ENCODE measurements at places on chromosomes 2 and 18.

- no peak for DNase-seq
Observed at GRCh38 chr2:112730216-112730615, 9.4 kb downstream of the NT5DC4 start.

- no peak for DNase-seq
Observed at GRCh38 chr2:144414324-144414845, 105.5 kb downstream of the ZEB2 start.

DNA sequence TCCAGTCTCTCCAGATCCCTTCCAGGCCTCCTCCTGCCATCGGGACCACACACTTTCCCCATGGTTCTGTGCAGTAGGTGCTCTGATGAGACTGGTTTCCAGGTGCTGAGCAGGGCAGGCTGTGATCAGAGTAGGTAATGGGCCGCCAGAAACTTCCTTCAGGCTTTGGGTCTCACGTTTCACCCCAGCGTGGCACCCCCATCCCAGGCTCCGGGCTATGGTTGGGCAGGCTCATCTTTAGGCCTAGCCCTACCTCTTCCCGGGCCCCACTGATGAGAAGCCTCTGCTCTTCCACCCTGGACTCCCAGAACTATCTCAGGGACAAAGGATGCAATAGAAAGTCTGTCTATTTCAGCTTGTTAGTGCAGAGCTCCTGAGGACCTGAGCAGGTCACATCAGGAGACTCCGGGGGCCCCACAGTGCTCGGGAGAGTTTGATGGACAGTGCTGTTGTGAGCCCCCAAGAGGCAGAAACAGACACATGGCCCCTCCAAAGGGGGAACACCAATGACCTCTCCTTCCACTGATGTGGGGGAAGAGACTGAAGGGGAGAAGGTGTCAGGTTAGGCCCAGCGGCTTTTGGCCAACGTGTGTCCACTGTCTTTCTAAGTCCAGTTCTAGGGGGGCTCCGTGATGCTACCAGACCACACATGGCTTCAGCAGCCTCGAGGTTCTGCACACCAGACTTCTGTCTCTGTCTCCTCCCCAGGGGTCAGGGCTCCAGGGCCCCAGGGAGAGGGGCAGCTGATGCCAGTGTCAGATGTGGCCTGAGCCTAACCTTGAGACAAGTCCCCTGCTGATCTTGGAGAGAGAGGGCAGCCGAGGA lies 5.8 kb upstream of the PROM2 start:
- DNase-seq, result no peak

DNA sequence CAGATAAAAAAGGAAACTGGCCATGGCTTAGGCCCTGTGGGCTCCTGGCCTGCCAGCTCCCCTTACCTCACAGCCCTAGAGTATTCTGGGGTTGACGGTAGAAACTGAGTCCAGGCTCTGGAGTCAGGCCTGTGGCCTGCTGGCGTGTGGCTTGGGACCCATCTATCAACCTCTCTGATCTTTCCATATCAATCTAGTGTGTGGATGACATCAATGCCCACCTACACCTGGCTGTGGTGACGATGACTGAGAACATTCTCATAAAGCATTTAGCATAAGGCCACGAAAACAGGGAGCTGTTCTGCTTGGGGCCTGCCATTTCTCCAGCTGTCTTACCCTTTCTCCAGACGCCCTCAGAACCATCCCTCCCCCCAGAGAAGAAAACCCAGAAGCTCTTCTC lies 17.9 kb downstream of the PCARE start:
- no peak for DNase-seq

DNA sequence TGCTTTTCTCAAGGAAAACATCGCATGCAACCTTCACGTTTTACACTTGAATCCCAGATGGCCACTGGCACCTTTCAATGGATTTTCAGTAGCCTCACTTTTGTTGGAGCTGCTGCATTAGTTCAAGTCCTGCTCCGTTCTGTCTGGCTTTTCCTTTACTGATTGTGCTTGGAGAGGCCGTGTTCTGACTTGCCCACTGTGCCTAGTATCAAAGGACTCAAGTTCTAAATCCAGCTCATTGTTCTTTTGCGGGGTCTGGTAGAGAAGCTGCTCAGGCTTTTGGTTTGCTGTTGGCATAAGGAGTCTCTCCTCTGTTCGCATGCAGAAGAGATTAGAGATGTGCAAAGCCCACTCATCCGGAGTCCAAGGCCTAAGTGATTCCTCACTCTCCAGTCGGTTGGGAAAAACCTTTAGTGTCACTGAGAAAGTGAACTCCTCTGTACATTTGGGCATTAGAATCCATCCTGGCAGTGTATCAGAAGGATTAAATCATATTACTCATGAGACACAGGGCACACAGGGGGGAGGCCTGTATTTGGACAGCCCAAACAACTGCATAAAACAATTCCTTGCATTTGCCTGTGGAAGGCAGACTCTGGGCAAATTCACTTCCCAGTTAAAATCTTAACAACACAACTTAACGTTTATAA lies 69.7 kb downstream of the NCK2 start:
- no peak for DNase-seq

- no peak for DNase-seq
Observed at GRCh38 chr18:27109451-27109850, 75.7 kb downstream of the CHST9 start.

DNA sequence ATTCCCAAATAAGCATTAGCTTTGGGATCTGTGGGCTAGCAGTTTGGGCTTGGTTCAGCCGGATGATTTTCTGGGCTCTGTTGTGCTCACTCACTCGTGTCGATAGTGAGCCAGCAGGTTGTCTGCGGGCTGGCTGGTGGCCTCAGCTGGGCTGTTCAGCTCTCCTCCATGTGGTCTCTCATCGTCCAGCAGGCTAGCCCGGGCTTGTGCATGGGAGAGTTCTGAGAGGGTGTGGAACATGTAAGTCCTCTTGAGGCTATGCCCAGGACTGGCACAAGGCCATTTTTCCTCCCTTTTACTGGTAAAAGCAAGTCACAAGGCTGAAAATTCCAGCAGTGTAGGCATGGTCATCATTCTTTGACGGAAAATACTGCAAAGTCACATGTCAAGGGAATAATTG lies 38.5 kb downstream of the NTSR2 start:
- DNase-seq, result no peak

DNA sequence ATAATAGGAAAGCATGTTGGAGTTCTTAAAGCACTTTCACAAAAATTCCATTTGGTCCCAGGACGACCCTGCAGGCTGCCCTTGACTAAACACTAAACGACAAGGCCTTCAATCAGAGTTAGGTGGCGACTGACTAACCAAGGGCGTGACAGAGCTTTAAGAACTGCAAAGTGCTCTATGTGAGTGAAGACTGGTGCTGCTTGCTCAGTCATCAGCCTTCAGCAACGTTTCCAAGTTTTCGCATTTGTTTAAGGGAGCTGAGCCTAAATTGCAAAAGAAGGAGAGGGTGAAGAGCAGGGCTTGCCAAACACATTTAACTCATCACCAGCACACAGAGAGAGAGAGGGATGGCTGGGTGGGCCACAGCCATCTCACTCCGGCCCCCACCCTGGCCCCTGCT lies 204.7 kb upstream of the PID1 start:
- DNase-seq, result no peak

GRCh38 chr2:118837067-118837466 lies 10.4 kb downstream of the EN1 start:
- DNase-seq, result no peak

DNA sequence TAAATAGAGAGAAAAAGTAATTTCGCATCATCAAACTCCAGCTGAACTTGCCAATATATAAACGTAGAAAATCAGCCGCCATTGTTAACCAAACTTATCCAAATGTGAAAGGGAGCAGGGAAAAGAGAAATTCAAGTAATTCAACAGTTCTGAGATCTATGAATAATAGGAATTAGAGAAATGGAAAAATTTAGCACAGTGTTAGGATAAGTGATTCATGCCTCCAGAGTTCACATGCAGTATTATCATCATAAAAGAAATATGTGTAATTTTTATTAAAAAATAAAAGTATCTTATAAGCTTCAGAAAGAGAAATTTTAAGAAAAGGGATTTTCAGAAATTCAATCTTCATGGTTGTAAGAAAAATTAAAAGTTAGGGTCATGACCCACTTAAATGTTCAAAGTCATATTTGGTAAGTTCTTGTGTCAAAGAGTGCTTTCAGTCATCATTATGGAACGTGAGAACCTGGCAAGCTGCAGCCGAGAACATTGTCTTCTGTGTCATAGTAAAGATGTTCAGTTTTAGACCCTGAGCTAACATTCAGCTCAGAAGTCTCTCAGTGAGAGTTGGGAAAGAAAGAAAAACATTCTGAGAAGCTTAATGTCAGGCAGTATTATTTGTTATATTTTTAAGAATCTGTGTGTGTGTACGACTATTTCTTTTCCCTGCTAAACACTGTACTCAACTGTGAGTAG lies 414.3 kb upstream of the RGPD4 start:
- DNase-seq, result no peak

DNA sequence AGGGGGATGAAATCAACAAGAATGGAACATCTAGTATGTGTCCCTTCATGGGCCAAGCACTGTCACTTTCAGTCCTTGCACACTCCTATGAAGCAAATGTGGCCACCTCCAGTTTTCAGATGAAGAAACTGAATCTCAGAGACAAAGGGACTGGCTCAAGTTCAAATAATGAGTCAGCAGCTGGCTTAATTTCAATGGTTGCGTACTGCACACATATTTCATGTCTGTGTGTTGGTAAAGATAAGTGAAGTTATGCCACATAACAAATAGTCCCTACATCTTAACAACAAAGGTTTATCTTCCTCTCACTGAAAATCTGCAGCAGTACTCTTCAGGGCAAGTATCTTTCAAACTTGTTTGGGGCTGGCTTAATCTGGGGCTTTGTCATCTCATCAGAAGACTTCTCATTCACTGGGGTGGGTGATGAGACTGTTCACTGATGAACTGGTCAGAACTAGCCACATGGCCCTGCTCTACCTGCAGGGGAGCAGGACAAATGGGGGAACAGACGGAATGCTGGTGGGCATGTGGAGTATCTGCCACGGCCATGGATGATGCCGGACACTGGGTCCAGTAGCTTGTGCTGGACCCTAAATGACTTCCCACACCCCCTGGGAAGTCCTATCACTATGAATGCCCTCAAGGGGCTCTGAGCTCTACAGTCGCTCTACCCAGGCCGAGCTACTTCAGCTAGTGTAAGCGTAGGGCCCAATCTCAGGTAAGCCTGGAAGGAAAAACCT lies 263.2 kb downstream of the CYP26B1 start:
- DNase-seq, result no peak

GRCh38 chr2:128379021-128380015 lies 60.6 kb upstream of the HS6ST1 start:
- DNase-seq, result peak; percentile 91

GRCh38 chr18:63183952-63184770 lies 135.4 kb downstream of the BCL2 start:
- DNase-seq, result no peak

DNA sequence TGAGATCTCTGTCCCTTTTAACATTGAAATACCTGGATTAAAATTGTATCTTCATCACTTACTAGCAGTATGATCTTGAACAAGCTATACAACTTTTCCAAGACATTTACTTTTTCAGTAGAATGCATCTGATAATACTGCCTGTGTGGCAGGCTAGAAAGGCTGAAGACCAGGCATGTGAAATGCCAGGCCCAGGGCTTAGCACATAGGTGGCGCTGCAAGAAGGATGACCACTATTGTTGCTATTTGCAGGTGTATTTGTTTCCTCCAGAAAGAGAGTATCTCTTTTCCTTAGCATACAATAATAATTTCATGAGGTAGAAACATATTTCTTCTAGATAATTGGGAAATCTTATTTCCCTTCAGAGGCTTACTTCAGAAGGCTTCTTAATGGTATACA lies 331.3 kb downstream of the THSD7B start:
- DNase-seq, result peak; percentile 19

DNA sequence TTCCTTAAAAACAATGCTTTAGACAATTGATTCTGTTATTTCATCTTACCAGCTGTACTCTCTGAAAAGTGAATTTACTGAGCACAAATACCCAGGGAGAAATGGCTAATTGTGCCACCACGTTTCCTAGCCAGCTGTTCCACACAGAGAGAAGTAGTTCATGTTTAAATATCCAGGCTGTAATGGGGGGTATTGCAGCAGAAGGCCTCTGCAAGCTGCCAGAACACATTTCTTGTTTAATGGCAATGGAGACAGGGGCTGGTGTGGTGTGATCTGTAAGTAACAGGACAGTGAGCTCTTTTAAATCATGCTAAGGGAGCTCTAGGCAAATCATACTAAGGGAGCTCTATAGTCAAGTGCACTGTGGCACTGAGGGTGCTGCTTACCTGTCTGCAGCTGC lies 809.2 kb downstream of the CNTNAP5 start:
- no peak for DNase-seq
